ENCODE measurements at places on chromosomes 6 and 20.

DNA sequence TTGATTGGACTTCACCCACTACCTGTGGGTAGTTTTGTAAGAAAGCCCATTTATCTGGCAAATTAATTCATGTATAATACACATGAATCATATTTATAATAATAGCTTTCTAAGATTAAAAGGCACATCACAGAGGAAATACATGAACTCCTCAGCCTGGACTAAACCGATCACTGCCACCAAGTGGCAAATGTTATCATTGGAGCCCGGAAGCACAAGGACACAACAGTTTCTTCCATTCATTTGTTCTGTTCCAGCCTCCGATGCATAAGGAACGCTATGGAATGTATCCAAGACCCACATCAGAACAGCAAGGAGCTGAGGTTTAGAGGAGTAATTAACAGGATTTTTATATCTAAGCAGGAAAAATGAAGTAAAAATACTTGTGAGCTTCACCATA lies 13.9 kb upstream of the IPCEF1 start:
- peak; percentile 15 for DNase-seq

DNA sequence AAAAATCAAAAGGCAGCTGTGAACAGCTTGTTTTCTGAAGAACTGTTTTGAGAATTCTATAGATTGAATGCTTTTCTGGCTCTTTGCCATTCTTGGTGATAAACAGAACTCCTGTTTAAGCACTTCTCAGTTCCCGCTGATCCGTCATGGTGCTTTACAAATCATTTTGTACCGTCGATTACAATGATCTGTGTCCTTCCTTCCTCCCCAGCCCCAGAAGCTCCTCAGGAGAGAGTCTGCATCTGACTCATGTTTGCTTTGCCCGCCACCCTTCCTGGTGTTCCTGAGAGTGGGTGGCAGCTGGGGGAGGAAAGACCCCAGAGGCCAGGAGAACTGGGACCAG lies 538.6 kb upstream of the MARCKS start:
- DNase-seq: no peak

DNA sequence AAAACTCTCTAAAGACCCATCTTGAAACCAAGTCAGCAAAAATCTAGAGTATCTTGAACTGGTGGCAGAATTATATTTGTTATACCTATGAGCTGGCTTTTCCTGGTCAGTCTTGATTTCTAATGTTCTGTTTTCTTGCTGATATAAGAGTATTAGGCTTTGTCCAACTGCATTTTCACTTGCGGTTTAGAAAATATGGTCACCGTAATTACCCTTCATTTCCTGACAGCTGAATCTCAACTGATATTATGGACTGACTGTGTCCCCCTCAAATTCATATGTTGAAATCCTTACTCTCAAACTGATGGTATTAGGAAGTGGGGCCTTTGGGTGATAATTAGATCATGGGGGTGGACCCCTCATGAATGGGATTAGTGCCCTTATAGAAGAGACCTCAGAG lies 72.1 kb downstream of the TXLNB start:
- DNase-seq: no peak

DNA sequence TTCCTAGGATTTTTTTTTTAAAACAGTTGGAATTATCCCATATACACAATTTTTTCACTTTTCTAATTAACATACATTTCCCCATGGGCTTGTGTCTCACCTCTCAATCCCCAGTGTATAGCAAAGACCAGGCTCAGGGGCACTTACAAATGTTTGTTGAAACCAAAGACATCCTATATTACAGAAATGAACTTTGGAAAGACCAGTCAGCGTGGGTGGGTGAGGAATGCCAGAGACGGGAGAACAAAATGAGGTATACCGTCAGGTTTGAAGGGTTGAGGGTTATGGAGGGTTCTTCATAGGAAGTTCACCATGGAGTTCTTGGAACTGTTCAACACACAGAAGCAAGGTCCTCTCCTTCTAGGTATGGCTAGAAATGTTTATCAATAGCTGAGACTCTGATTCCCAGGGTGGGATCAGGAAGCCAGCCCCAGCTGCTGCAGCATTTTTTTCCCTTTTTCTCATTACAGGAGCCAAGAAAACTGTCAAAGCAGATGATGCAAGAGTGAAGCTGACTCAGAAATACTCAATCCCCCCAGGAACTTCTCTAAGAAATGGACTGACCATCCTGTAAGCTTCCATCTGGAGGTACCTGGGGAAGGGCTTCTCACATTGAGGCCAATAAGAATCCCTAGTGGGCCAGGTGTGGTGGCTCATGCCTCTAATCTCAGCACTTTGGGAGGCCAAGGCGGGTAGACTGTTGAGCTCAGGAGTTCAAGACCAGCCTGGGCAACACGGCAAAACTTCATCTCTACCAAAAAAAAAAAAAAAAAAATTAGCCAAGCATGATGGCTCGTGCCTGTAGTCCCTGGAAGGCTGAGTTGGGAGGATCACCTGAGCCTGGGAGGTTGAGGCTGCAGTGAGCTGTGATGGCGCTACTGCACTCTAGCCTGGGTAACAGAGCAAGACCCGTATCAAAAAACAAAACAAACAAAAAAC lies 15.9 kb upstream of the TBC1D20 start:
- no peak for DNase-seq

DNA sequence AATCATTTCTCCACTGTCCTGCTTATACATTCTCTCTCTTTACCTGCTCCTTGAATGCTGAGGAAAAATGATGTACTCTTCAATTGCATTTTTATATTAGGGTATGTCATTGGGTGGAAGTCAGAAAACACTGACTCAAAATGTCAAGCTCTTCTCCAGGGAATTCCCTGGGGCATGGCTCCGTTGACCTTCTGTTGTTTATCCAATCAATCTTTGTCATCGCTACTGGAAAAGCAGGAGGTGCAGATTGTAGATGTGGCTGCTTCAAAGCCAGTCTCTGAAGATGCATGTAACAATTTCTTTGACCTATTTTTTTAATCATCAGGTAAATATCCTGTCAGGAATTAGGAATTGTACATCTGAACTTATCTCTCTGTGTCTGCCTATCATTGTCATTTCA lies 63.9 kb upstream of the TENT5A start:
- DNase-seq: no peak

DNA sequence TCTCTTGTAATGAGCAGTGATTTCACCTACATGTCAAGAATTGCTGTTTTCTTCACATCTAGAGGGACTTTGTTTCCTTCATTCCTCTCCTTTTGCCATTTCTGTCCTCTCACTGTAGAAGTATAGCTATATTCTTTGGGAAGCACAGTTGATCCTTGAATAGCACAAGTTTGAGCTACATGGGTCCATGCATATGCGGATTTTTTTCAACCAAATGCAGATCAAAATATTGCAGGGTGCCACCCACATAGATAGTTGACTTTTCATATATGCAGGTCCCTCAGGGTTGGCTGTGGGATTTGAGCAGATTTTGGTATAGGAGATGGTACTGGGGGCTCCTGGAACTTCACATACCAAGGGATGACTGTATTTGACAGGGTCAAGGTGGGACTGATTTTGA lies 41.1 kb downstream of the BLTP3A start:
- DNase-seq: no peak

Data from RWPE1 (cell line).